Activated effector memory CD4-positive, alpha-beta T cell treated with anti-CD3 and anti-CD28 coated beads, Interleukin-2, amount 50 U/mL, for 16 hours (primary cell): ENCODE measurements at places on chromosomes 4 and X.

DNA sequence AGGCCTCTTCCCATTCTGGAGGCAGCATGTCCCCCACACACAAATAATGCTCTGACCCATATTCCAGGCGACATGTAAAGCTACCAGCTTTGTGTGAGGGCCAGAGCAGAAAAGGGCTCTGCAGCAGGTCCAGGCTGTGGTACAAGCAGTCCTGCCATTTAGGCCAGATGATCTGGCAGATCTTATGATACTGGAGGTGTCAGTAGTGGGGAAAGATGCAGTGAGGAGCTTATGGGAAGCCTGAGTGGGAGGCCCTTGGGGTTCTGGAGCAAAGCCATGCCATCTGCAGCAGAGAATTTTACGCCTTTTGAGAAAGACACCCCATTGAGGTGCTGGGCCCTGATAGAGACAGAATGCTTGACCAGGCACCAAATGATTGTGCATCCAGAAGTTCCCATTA lies 7.7 kb downstream of the SYN1 start:
- DNase-seq = no peak

DNA sequence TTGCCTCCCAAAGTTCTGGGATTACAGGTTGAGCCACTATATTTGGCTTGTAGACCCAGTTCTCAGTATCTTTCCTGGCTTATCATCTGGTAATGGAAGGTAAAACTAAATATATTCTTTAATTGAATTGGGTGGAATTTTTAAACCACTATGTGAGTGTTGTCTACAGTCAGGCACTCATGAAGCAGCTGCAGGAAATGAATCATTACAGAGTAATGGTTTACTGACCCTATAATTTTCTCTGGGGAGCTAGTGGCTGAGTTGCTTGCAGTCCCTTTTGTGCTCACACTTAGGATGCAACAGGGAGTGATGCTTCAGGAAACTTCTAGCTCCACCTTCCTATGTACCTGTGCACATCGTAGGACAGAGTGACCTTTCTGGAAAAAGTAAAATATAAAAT lies 4.1 kb upstream of the UGT2B7 start:
- no peak for DNase-seq

DNA sequence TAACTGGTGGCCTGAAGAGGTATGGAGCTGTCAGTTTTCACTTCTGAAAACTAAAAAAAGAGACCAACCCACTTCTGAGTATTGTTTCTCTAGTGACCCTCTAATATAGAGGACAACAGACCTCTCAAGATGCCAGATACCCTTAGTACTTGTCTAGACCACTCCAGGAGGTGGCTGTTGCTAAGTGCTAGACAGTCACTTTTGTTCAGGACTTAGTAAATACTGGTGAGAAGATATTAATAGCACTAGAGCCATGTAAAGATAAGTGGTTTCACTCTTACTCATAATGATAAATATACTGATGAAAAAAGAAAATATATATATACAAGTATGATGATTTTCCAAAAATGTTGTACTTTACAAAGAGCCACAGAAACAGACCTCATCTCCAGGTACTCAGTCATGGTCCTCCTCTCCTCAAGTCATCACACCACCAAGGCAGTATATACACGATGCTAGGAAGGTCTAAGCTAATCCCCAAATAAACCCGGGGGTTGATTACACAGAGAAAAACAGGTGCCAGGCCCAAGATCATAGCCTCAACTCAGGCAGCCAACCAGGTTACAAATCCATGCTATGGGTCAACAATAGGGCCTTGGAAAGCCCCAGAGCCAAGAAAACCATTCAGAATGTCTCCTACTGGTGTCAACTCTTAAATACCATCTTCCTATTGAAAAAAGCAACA lies 66.9 kb downstream of the ARHGEF9 start:
- DNase-seq = no peak

DNA sequence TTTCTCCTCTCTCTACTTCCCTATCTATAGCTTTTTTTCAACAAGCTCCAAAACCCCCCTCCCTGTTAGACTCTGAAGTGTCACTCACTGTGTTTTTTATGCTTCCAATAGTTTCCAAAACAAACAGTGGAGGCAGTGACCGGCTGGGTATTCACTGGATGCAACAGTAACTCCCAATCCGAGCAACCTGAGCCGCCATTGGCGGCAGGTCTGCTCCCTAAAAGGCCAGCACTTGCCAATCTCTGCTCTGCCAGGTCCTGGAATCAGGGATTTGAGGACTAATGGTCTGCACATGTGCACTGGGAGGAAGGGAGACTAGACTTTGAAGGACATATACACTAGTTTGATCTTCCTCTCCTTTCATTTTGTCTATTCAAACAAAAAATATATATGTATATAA lies 7.1 kb downstream of the TBX22 start:
- no peak for DNase-seq

GRCh38 chr4:127441571-127441970 lies 191.2 kb upstream of the INTU start:
- DNase-seq = no peak

DNA sequence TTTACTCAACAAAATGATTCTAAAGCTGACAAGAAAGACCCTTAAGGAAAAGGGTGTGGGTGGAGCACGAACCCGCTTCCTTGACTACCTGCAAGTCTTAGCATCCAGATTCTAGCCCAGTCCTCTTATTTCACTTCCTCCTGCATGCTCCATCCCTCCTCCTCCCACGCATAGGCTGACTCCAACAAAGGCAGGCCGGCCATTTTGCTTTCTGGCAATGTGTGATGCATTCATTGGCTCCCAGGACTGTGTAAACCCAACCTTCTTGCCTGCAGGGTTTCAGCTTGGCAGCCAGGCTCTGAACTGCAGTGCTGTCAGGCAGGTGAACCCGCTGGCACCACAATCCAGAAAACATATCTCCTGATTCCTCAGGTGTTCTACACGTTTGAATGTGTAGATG lies 39.3 kb downstream of the RTL9 start:
- no peak for DNase-seq

GRCh38 chrX:25004485-25005032 lies 11.2 kb downstream of the ARX start:
- no peak for DNase-seq

DNA sequence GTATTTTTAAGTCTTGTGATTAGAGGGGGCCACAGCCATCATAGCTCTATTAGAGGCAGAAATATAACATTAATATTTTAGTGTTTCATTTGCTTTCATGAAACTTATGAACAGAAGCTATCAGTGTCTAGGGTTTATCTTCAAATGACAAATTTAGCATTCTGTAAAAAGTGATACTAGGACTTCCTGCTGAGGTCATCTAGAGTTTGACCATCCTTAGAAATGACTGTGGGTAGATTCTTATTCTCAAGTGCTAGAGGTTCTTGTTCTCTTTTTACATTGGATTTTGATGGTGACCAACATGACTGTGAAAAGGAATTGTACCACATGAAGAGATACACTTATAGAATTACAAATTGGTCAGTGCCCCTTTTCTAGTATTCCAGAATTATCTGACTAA lies 568.6 kb downstream of the RPA4 start:
- DNase-seq = no peak

DNA sequence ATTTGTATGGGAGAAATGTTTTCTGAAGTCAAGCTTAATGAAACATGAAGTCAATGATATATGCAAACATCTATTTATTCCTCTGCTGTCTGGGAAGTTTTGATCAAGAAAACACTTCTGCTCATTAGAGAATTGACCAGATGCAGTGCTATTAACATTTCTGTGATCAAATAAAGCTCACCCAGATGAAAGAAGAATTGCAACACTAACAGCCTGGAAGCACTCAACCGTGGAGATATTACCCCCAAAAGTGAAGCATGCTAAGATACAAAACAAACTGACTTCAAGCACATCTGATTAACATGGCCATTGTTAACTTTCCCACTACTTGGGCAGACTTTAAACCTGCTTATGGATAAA lies 73.7 kb upstream of the GUCY1A1 start:
- DNase-seq = no peak

DNA sequence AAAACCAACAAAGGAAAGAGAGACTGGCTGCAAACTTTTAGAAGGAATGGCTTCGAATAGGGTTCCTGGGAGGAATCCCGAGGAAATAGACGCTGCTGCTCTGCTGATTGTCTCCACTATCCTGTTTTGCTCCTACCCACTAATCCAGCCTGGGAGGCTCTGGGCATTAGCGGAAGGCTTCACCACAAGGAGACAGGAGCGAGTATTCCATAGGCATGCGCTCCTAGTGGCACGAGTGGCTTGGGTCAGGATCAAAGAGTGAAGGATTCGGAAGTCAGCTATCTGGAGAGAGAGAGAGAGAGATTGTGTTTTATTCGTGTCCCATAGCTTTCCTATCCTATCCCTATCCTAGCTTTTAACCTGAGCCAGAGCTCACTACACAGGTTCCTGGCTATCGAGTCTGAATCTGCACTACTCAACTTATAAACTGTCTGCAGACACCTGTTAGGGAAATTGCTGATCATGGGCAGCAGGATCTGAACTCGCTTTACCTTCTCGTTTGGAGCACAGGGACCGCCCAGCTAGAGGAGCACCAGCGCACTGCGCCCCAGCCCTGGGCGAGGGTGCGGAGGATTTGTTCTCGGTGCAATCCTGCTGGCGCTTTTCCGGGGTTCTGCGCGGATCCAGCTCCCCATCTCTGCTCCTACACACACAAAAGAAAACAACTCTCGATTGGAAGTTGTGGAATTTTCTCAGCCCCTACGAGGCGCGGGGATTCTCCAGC lies 740 bp upstream of the NPY2R start:
- DNase-seq = no peak

DNA sequence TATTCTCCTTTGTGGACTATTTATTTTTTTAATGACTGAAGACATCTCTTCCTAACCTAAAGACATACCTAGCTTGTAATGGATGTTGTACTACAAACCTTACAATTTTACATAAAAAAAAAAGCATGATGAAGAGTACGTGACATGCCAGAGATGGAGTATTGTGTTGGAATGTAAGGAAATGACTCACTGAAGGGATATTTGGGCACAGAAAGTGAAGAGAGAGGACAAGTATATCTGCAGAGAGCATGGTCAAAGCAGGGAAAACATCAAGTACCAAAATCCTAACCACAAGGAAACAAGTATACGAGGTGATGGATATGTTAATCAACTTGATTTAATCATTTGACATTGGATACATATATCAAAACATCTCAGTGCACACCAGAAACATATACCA lies 1051.4 kb upstream of the PRKX start:
- no peak for DNase-seq

DNA sequence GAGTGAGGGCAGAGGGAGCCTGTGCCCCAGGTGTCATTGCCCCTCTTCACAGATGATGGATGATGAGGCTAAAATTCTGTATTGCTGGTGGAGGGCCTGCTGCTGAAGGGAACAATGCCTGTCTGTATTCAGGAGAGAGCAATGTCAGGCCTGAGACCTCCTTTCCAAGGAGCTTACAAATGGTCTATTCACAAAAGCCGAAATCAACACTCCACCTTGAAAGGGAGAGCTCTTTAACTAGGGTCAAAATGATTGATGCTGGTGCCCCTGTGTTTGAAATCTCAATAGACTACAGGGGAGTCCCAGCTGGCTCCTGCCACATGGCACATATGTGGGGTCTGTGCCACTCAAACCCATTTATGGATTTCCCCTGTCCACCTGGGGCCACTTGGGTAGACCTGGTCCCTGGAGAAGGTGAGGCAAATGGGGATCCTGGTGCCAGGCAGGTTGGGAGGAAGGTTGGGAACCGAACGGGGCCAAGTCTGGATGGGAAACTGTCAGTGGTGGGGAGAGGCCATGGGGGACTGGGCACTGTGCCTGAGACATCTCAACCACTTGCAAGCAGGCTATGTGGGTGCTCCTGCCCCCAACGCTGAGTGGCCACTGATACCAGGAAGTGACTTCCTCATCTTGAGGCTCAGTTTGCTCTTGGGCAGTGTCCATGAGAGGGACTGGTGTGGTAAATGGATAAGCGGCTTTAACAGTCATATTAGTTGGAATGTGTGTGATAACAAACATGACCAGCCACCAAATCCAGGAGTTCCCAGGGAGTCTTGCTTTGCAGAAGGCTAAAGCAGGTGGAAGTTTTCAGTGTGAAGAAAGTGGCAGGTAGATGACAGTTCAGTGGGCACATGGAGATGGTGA lies 223.8 kb upstream of the PSAPL1 start:
- no peak for DNase-seq

GRCh38 chr4:138450546-138451275 lies 208.6 kb upstream of the SLC7A11 start:
- DNase-seq = no peak

DNA sequence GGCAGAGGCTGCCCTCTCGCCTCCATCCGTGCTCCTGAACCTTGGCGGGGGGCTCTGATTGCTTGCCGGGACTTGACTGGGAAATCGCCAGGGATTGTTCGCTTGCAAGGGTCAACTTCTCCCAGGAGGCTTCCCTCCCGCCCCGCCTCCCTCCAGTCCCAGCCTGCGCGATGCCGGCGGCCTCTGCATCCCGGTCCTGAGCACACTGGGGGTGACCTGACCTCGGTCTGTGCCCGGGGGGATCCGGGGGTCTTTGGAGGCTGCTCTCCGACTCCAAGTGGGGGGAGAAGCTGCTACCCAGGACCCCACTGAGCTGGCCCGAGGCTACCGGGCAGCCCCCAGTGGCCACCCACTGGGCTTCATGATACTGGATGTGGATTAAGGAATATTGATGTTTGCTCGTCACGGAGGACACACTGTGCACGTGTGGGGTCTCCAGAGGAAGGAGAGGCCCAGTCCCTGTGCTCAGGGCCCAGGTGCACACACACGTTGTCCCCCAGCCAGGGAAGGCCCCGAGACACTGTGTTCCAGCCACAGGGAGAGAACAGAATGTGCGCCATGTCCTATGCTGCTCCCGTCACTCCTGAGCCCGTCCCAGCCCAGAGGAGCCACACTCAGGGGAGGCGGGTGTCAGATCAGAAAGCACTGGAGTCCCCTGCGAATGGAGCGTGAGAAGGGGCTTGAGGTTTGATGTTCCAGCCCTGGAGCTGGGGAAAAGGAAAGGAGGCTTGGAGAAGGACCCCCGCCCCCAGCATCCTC lies 55.9 kb upstream of the NKX1-1 start:
- DNase-seq = no peak

GRCh38 chr4:56466910-56467283 lies 520 bp upstream of the SRP72 start:
- no peak for DNase-seq

DNA sequence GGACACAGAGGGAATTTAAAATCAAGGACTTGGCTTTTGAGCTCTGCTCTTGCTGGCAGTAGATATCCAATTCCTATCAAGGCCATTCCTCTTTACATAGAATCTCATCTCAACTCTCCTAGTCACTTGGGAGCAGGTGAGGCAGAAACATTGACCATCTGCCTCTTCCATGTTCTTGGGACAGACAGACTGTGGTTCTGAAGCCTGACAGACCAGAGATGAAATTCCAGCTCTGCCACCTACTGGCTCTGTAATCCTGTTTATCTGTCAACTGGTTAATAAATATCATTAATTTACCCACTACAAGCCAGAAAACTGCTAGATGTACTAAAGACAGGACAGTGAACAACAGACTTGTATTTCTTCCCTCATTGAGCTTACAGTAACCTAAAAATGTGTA lies 300.8 kb downstream of the ADGRL3 start:
- DNase-seq = no peak

- no peak for DNase-seq
These were observed 170.4 kb upstream of the MAB21L2 start for GRCh38 chr4:150411520-150411919.

DNA sequence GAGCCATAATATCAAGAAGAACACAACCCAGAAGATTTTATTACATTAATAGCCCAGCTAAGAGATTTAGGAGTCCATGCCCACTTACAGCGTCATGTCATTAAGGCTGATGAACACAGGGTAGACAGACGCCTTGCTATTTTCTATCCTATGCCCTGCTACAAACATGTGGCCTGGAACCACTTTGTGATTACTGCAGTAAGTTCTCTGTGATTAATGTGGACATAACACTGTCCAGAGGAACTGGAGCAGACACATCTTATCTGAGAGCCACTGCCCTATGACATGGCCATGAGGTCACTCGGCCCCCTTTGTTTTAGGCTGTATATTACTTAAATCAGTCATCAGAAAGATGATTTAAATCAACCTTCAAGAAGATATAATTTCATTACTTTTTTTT lies 211.7 kb downstream of the MAML3 start:
- no peak for DNase-seq
